ENCODE measurements at places on chromosomes 1 and 21. TPM values are rescaled to one million over a fixed set of nuclear protein-coding genes. Genes with fewer than 3 reads are reported as not detected.

The SEMA6C gene
- polyA plus RNA-seq = 27.5 TPM

The TRABD2B gene
- polyA plus RNA-seq = 26.6 TPM

The PRRX1 gene
- 0.96 TPM for polyA plus RNA-seq

The RBM11 gene
- 5.0 TPM for polyA plus RNA-seq

The TRIM45 gene
- 28.8 TPM for polyA plus RNA-seq

The IL24 gene
- polyA plus RNA-seq = 0.35 TPM

The OR2T35 gene
- polyA plus RNA-seq = not detected

The IVL gene
- polyA plus RNA-seq = 0.36 TPM

The RGS13 gene
- not detected for polyA plus RNA-seq

The COL8A2 gene
- 1.9 TPM for polyA plus RNA-seq

The FOXJ3 gene
- polyA plus RNA-seq = 35.7 TPM

The CCNL2 gene
- polyA plus RNA-seq = 218 TPM

The AMY2A gene
- not detected for polyA plus RNA-seq

The CASQ1 gene
- polyA plus RNA-seq = 0.30 TPM

The PROX1 gene
- polyA plus RNA-seq = 6.7 TPM

The BATF3 gene
- 1.1 TPM for polyA plus RNA-seq

The GJA9 gene
- polyA plus RNA-seq = 0.47 TPM

The USF1 gene
- polyA plus RNA-seq = 64.1 TPM

The MPL gene
- polyA plus RNA-seq = 0.78 TPM

The COL11A1 gene
- 4.7 TPM for polyA plus RNA-seq

The CELA2A gene
- 0.14 TPM for polyA plus RNA-seq

The NR1I3 gene
- 3.2 TPM for polyA plus RNA-seq

The NHLH1 gene
- 0.10 TPM for polyA plus RNA-seq

The NEK2 gene
- polyA plus RNA-seq = 20.1 TPM

The CCDC17 gene
- 2.2 TPM for polyA plus RNA-seq

The SHE gene
- 12.4 TPM for polyA plus RNA-seq

The LORICRIN gene
- polyA plus RNA-seq = 0.07 TPM

The PEX10 gene
- polyA plus RNA-seq = 25.2 TPM

The ZNF648 gene
- polyA plus RNA-seq = 0.44 TPM

The PLPPR4 gene
- polyA plus RNA-seq = 1.6 TPM

The GRHL3 gene
- polyA plus RNA-seq = 6.7 TPM

The CLCNKB gene
- polyA plus RNA-seq = 29.4 TPM

The LGALS8 gene
- polyA plus RNA-seq = 92.7 TPM

The LCE1C gene
- not detected for polyA plus RNA-seq

The CR1L gene
- 2.0 TPM for polyA plus RNA-seq

The ARTN gene
- polyA plus RNA-seq = 4.8 TPM

The SASS6 gene
- 7.9 TPM for polyA plus RNA-seq

The KPRP gene
- polyA plus RNA-seq = not detected

The INAVA gene
- polyA plus RNA-seq = 49.0 TPM

The TMEM50A gene
- polyA plus RNA-seq = 120 TPM

The DCST2 gene
- polyA plus RNA-seq = 1.9 TPM

The TMPRSS2 gene
- 44.3 TPM for polyA plus RNA-seq

The ATPAF1 gene
- polyA plus RNA-seq = 87.4 TPM

The C1orf185 gene
- not detected for polyA plus RNA-seq

The SYTL1 gene
- polyA plus RNA-seq = 13.3 TPM

The PTPN7 gene
- polyA plus RNA-seq = 1.0 TPM

The IRF6 gene
- 17.6 TPM for polyA plus RNA-seq

The DHDDS gene
- 42.7 TPM for polyA plus RNA-seq

The MFAP2 gene
- 233 TPM for polyA plus RNA-seq

Measured in renal pelvis (tissue), 12 donors.